ENCODE measurements at places on chromosomes 3 and 15. TPM values are rescaled to one million over a fixed set of nuclear protein-coding genes. Genes with fewer than 3 reads are reported as not detected.

ALDH1A2 gene
- polyA plus RNA-seq: not detected

EBLN2 gene
- polyA plus RNA-seq: 2.7 TPM

REC114 gene
- not detected for polyA plus RNA-seq

IGSF11 gene
- polyA plus RNA-seq: not detected

TGM4 gene
- not detected for polyA plus RNA-seq

MGLL gene
- 195 TPM for polyA plus RNA-seq

LAMB2 gene
- polyA plus RNA-seq: 0.67 TPM

TMCO5A gene
- not detected for polyA plus RNA-seq

FGF12 gene
- polyA plus RNA-seq: not detected

ASB14 gene
- 0.21 TPM for polyA plus RNA-seq

FRMD4B gene
- polyA plus RNA-seq: 4.2 TPM

LIPC gene
- not detected for polyA plus RNA-seq

IL1RAP gene
- 0.59 TPM for polyA plus RNA-seq

UROC1 gene
- polyA plus RNA-seq: not detected

TTLL13 gene
- polyA plus RNA-seq: not detected

USP8 gene
- 35.5 TPM for polyA plus RNA-seq

ALG1L2 gene
- 0.16 TPM for polyA plus RNA-seq

SPESP1 gene
- not detected for polyA plus RNA-seq

BUB1B gene
- polyA plus RNA-seq: 73.1 TPM

SERPINI2 gene
- polyA plus RNA-seq: not detected

IL5RA gene
- polyA plus RNA-seq: not detected

PPIP5K1 gene
- 14.8 TPM for polyA plus RNA-seq
